HFFc6 (cell line): ENCODE measurements at places on chromosomes 3 and 15. TPM values are rescaled to one million over a fixed set of nuclear protein-coding genes. Genes with fewer than 3 reads are reported as not detected.

DNA sequence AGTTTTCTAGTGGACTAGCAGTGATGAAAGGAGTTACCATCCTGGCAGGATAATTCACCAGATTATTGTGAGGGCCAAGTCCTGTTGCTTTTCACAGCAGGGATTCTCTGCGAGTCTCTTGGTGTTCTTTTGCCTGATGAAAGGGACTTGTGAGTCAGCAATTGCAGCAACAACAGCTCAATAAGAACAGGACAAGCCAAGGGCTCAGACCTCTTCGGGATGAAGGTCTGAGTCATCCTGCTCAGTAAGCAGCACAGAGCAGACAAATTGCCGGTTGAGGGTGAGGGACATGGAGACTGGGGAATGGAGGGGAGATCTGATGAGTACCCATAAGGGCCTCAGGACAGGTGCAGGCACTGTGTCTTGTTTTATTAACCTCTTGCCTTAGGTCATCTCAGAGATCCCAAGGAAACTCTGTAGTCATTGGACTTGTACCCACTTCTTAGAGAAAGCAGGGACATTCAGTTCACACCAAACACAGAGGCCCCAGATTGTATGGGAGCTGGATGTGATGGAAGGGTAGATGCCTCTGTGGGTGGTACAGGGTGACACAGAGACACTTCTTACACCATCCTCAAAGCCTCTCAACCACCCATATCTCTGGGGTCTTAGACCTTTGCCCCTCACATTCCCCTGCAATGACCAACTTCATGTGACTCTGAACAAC, 173.8 kb upstream of the TLE3 start:
- peak; percentile 94 for DNase-seq

- peak; percentile 76 for DNase-seq
These were observed 919.3 kb downstream of the TUSC7 start for GRCh38 chr3:117628823-117629291.

- no peak for DNase-seq
These were observed 36.9 kb upstream of the SPRED1 start for GRCh38 chr15:38215707-38216106.

DNA sequence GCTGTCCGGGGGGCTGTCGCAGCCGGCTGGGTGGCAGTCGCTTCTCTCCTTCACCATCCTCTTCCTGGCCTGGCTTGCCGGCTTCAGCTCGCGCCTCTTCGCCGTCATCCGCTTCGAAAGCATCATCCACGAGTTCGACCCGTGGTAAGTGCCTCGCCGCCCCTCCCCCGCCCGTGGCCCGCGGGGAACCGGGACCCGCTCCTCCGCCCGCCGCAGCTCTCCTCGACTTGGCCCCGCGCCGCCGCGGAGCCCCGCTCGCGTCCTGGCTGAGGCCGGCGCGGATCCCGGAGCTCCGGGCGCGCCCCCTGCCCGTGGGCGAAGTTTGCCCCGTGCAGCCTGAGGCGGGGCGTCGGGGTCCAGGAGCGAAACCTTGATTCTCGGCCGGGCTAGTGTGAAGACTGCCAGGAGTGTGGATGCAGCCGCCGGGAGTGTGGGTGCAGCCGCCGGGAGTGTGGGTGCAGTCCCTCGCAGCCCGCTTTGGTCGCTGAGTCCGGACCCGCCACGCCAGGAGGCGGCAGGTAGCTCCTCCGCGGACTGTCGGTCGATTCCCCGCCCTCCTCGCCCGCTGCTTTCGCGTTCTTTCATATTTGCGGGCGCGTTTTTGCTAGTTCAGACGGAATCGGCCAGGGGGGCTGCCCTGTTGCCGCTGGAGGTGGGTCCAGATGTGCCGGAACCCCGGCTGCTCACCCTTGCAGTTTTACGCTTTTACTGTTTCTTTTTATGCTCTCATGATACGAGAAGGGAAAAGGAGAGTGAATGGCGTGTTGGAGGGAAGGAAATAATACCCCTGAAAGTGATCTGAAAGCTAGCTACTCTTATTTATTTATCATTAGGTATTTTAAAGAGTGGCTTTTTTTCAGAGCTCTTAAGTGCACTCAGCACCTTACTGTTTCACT, 692 bp downstream of the STT3B start:
- DNase-seq: peak; percentile 13

GRCh38 chr3:171797873-171798272, 12.4 kb downstream of the PLD1 start:
- no peak for DNase-seq

DNA sequence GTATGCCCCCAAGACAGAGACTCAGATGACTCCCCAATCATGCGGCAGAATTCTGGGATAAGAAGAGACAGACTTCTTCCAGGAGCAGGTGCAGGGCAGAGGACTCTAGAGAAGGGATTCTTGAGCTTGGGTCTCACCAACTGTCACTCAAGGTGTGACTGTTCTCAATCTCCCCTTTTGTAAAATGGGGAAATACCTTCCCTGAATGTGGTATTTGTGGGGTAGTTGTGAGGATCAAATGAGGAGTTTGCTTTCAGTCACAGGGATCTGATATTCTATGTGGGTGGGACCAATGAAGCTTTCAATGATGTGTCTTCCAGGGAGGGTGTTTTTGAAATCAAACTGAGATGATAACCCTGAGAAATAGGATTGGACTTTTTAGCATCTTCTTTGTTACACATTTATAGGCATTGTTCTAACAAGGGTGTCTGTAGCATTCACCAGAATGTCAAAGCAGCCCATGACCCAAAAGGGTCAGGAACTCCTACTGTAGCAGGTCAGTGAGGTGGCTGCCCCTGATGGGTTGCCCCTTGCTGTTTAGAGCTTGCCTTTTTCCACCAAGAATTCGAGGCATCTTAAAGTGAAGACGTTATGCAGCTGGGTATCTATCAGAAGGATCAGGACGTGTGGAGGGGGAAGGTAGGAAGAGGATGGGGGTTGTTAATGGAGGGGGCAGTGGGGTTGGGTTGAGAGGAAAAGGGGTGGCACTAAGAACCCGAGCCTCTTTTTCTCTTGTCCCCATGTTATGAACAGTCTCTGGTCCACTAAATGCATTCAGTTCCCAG, 28.8 kb downstream of the UMPS start:
- DNase-seq: no peak

DNA sequence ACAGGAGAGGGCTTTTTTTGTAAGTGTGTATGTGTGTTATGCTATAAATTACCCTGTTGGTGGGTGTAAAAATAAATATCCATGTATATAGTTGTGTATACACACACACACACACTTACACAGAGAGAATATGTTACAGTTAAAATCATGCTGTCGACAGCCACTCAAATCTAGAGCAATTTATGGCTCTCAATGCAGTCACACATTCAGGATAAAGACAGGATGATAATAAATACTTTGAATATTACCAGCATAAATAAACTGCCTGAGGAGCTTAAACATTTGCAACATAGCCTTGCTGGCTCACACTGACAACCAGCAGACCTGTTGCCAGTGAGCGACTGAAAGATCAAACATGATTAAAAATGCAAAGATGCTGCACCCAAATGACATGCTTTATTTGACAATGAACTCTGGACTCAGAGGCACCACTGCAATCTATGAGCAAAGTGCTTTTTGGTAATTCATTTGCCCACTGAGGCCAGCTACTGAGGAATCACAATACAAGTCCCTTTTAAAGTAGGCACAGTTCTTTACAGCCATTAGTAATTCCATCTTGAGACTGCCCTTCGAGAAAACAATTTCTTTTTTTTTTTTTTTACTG, 458.9 kb downstream of the FHIT start:
- no peak for DNase-seq

- no peak for DNase-seq
These were observed 37.2 kb downstream of the AADACL2 start for GRCh38 chr3:151770956-151771355.

- no peak for DNase-seq
These were observed 67.3 kb downstream of the TGFBR2 start for GRCh38 chr3:30673425-30674341.

DNA sequence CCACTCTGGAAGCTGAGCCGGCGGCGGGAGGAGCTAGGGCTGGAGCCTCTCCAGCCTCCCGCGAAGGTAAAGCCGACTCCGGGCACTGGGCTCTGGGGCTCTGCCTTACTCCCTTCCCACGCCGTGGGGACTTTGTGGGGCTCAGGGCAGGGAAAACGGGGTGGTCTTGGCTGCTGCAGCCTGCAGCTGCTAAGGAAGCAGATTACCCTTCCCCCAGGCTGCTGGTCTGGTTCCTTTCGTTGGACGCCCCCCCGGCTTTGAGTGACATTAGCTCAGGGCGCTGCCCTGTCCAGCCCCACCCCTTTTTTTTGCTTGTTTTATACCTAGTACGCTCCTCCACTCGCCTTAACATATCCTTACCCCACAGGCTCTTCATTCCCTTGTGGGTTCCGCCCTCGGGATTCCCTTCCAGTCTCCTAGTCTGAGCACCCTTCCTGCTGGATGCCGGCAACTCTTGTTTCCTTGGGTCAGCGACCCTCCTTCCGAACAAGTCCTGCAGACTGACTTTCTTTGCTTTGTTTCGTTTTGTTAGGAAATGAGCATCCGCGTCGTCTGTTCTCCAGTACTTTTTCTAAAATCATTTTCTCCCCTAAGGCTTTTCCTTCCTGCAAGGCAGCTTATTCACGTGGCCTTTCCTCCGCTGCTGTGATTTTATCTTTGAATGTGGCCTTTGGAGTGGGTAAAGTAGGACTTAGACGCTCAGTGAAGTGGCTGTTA, 551 bp downstream of the DNAJC13 start:
- DNase-seq: peak; percentile 67

GRCh38 chr3:41653571-41654239, 308.2 kb downstream of the ULK4 start:
- DNase-seq: no peak

- no peak for DNase-seq
These were observed 18.2 kb downstream of the FAN1 start for GRCh38 chr15:30921781-30922479.

DNA sequence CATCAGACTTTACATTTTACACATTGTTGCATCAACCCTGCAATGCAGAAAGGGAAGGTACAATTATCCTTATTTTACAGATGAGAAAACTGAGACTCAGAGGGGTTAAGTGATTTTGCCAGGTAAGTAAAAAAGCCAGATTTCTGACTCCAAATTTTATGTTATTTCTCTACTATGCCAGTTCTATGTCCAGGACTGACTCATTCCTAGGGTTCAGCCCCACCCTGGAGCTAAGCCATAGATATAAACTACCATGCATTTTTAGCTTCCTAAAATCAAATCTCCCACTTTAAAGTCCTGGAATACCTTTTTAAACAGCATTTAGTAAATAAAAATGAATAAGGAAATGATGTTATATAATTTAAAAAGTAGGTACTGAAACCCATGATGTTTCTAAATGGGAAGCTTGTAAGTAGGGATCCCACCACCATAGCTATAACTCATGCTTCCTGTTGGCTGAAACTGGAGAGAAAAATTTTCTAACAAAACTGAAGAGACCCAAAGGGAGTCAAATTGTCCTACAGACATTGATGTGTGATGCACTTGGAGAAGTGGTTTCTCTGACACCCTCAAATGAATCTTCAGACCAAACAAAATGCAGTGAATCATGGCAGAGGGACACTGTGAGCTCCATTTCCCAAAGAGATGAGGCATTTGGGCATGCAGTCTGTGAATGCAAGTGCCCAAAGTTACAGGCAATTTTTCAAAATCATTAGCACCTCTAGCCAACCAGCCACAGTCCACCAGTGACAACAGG, 301.7 kb upstream of the UMPS start:
- no peak for DNase-seq

GRCh38 chr3:165837058-165837525, at the start of gene BCHE:
TSS of gene BCHE (minus strand) at chr3:165837423. CDS start at chr3:165831033, 6,390 bp downstream.
- no peak for DNase-seq

DNA sequence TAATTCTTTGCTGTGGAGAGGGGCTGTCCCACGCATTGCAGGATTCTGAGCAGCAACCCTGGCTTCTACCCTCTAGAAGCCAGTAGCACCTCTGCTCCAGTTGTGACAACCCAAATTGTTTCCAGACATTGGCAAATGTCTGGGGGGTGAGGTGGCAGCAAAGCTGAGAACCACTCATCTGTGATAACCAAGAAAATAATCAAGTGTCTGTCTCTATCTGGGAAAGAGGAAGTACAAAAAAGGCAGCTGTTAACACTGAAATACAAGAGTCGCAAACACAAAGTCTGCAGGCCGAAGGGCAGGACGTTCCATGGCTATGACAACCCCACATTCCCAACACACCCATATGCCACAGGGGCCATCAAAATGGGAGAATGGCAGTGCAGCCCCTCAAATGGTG, 42.2 kb upstream of the GNB5 start:
- peak; percentile 48 for DNase-seq

DNA sequence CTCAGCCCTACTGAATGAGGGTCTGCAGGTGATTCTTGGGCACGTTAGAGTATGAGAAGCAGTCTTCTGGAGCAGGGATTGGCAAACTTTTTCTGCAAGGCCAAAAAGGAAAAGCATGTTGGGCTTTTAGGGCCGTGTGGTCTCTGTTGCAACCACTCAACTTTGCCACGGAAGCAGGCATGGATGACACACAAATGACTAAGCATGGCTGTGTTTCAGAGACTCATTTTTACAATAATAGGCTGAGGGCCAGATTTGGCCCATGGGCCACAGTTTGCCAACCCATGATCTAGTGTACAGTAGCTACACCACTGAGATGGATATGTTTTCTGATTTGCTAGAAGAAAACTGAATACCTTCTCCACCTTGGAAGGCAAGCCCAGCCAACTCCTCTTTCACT, 66.1 kb upstream of the PRICKLE2 start:
- DNase-seq: peak; percentile 86

- peak; percentile 30 for DNase-seq
These were observed 224.8 kb upstream of the NANOGP8 start for GRCh38 chr15:35309886-35310285.

DNA sequence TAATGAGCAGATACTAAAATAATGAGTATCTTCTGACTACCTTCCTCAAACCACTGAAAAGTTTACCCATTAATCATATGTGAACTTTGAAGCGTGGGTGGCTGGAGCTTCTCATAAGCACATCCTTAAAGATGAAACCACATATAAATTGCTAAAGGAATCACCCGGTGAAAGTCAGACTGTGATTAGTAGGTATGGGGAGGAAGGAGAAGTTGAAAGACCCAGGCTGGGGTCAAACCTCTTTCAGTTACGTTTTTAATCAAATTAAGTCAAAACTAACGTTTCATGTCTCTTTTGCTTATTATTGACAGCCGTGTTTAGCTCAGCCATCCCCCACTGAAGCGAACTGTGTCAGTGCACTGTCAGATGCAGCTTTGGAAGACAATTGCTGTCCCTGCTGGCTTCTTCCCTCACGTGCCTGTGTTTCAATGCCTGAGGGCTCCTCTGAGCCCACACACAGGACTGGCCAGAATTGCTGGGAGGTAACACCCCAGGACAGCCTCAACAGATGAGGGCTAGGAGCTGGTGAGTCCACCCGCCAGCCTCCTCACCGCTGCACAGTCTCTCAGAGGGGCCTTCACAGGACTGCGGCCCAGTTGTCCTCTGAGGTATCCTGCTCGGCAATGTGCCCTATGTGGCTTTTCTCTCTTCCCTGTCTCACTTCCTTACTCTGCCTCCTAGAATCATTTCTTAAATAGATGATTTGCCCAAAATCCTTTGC, 29.3 kb upstream of the SH3BP5 start:
- DNase-seq: peak; percentile 75

- DNase-seq: no peak
These were observed 114.6 kb downstream of the XXYLT1 start for GRCh38 chr3:195156286-195156890.

GRCh38 chr15:86355801-86356200, 276.1 kb downstream of the AGBL1 start:
- DNase-seq: no peak

Gene PRKCI
- total RNA-seq: 27.6 to 37.5 TPM (median 32.5 TPM) in 3 replicates

Gene HAUS2
- 20.2 to 26.5 TPM (median 25.9 TPM) in 3 replicates for total RNA-seq

Gene RBPMS2
- not detected in 3 replicates for total RNA-seq

Gene TRANK1
- total RNA-seq: 1.7 to 2.1 TPM (median 2.1 TPM) in 3 replicates

Gene BLM
- 3.4 to 7.7 TPM (median 6.0 TPM) in 3 replicates for total RNA-seq
